Kasumi-1 (cell line): ENCODE measurements at places on chromosomes 16 and 17.

DNA sequence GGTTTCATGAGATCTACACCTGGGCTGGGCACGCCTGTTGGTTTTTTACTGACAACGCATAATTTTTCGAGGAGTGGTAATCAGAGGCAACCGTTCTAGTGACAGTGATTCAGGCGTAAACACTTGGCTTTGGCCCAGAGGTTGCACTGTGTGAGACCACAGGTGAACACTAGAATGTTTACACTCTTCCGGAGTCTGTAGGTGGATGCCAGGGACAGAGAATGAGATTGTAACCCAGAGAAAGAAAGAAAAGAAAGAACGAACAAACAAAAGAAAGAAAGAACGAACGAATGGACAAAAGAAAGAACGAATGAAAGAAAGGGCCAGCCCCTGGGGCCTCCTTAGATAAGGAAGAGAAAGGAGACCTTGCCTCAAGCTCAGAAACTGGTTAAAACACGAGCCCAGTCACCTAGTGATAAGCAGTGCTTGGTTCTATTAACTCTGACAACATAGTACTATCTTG is 113.2 kb downstream of the PRKCB start:
- DNase-seq, result no peak

DNA sequence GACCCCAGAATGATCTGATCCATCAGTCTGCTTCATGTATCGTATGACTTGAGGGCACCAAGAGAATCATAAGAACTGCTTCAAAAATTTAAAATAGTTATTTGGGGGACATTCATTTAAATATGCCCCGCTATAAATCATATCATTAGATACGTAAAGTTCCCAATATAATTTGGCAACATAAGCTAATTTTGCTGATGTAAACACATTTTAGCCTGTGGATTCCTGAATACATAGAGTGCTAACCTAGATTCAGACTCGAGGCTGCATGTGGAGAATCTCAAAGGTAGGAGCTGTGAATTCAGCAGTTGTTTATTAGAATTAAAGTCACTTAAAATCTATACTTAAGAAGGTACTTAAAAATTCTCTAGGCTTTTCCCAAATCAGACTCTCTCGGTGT is 24.9 kb downstream of the ANKFN1 start:
- no peak for DNase-seq

DNA sequence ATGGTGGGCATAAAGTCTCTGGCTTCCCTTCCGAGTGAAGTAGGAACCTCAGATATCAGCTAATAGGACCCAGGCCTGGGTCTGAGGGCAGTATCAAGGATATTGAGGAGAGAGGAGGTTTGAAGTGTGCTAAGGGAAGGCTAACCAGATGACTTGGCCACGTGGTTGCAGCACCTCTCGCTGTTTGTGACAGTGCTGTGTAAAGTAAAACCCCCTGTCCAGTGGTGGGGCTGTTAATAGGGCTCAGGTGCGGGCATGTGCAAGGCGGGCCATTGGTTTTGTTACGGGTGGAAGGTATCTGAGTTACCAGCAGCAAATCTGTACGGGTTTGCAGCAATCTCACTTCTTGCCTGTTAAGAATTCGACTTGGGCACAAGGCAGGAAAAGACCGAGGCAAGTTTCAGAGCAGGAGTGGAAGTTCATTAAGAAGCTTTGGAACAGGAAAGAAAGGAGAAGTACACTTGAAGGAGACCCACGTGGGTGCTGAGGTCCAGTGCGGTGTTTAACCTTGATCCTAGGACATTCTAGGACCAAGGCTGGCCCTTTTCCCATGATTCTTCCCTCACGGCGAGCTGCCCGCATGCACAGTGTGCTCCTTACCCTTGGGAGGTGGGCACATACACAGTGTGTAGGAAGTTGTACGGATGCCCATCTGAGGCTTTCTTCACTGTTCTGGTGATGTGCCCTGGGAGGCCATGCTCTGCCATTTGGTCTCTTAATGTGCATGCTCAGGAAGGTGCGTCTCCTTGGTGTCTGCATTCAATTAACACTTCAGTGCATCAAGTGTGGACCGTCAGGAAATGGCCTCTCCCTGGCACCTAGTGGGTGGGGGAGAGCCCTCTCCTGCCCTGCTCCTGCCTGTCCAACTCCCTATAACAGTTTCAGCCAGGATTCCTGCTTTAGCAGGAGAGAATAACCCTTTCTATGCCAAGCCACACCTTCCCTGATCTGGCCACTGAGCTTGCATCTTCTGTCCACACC is 20.3 kb downstream of the SGF29 start:
- DNase-seq, result peak; percentile 2

GRCh38 chr17:2343421-2343820 is 6.1 kb downstream of the SGSM2 start:
- no peak for DNase-seq

GRCh38 chr16:8894736-8895334 is 12.7 kb downstream of the LITAFD start:
- DNase-seq, result no peak

- DNase-seq, result peak; percentile 11
Measured at GRCh38 chr16:55100100-55100499, 169.4 kb downstream of the IRX5 start.

GRCh38 chr16:14635395-14636165 is 2.8 kb downstream of the BFAR start:
- no peak for DNase-seq

- DNase-seq, result no peak
Measured at GRCh38 chr16:54538276-54538675, 251.7 kb upstream of the IRX3 start.

- DNase-seq, result no peak
Measured at GRCh38 chr17:43517161-43517560, 29.0 kb downstream of the ETV4 start.

DNA sequence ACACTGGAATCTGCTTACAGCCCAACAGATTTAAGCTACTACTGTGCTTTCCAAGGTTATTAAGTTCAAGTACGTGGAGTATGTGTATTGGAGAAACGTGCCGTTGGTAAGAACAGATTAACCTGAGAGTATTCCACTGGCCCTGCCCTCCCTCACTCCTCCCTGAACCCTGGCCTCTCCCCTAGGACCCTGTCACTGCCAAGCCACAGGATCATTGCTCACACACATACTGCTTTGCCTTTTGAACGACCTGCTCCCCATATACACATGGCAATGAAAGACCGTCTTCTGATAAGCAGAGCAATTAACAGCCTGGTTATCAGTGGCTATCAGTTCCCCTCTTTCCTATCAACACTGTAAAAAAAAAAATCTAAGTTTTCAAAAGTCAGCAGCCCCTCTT is 458.9 kb upstream of the DYNLRB2 start:
- DNase-seq, result no peak

DNA sequence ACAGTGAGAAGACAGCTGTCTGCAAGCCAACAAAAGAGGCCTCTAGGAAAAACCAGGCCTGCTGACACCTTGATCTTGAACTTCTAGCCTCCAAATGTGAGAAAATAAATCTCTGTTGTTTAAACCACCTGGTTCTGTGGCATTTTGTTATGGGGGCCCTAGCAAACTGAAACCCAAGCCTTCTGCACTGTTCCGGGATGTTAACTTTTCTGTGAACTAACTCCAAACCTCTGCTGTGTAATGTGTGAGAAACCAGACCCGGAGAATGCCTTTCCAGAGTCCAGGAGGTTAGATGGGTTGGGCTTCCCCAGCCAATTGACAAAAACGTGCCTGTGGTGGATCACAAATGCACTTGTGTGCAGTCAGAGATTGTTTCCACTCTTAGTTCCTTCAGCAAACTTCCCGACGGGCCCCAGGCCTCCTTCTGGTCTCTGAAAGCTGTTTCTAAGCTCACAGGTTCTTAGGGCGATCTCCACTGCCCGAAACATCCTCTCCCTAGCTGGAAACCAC is 13.6 kb upstream of the GGA2 start:
- DNase-seq, result no peak

- DNase-seq, result peak; percentile 49
Measured at GRCh38 chr17:27341041-27341471, 47.1 kb downstream of the WSB1 start.

DNA sequence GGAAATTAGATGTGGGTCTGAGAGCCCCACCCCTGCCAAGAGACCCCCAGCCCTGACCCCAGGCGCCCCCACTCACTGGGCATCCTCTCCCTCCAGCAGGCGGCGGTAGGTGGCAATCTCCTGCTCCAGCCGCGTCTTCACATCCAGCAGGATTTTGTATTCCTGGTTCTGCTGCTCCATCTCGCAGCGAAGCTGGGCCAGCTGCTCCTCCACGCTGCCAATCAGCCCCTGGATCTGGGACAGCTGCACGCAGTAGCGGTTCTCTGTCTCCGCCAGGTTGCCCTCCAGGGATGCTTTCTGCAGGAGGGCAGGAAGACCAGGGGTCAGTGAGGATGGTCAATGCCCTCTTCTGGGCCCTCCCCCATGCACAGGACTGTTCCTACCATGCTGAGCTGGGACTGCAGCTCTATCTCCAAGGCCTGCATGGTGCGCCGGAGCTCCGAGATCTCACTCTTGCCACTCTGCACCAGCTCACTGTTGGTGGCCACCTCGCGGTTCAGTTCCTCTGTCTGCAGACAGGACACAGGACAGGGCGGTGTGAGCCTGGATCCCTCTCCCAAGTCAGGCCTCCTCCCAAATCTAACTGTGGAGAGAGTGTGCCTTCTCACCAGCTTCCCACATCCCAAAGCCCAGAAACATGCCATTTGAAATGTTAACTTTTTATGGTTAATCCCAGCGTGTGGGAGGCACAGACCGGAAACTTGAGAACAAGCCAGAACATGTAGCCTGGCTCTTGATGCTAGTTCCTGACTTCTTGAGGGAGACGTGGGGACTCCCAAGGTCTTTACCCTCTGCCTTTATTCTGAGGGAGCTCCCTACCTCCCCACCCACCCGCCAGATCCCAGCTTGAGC is 3.6 kb downstream of the KRT17 start:
- DNase-seq, result no peak
